ENCODE measurements at places on chromosomes 2 and 18. TPM values are rescaled to one million over a fixed set of nuclear protein-coding genes. Genes with fewer than 3 reads are reported as not detected.

The NGEF gene
- total RNA-seq: 0.14 TPM

The DSC1 gene
- 0.33 TPM for total RNA-seq

The SPDYA gene
- total RNA-seq: 0.47 TPM

The IL1F10 gene
- total RNA-seq: not detected

The EVA1A gene
- total RNA-seq: 12.7 TPM

The RFTN2 gene
- total RNA-seq: 1.4 TPM

The PSMA8 gene
- 0.66 TPM for total RNA-seq

The LCT gene
- 1.1 TPM for total RNA-seq

The DNAJC5G gene
- total RNA-seq: not detected

DNA sequence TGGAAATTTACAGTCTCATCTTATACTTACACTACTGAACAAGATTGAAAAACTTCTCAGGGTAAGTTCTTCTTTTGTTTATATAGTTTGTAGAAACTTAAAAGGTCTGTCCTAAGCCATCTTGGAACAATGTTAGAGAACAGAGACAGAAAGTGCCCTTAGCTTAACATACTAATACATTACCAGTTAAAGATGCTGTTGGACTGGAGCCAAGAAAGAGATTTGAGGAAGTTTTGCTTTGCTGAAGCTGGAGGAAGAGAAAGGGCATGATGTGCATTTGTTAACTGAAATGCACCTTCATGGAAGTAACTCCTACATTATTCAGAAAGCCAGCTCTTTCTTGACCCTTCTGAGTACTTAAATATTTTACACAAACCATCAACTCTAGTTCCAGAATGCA, 66.5 kb upstream of the TNFRSF11A start:
- no peaks in the 10 kb centered on the region for H3K27me3 ChIP-seq
- H3K27ac ChIP-seq: no peak overlapping the region
- H3K36me3 ChIP-seq: peaks cover 10% of the 10 kb centered on the region

GRCh38 chr2:88197732-88198131, 27.6 kb downstream of the THNSL2 start:
- no peak overlapping the region for H3K4me3 ChIP-seq
- H3K27me3 ChIP-seq: peaks cover 5% of the 10 kb centered on the region
- no peaks in the 10 kb centered on the region for H3K4me1 ChIP-seq
- DNase-seq: no peak
- H3K36me3 ChIP-seq: no peaks in the 10 kb centered on the region
- no peak overlapping the region for H3K27ac ChIP-seq

DNA sequence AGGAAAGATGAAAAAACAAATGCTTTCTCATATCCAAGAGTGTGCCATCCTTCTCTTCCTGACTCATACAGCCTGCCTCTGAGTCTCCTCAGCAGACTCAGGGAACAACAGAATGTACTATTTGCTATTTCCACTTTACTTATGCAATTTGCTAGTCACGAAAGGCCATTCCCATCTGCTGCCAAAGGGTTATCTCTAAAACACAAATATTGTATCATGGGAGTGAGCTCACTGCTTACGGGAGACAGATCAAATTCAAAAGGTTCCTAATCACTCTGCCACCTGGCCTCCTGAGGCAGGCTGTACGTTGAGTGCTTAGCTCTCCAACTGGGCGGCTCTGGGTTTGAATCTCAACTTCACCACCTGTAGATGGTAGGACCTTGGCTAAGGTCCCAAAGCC, 92.0 kb downstream of the GAREM1 start:
- no peaks in the 10 kb centered on the region for H3K4me1 ChIP-seq
- H3K27me3 ChIP-seq: no peaks in the 10 kb centered on the region
- no peak overlapping the region for H3K27ac ChIP-seq
- H3K4me3 ChIP-seq: no peak overlapping the region
- no peaks in the 10 kb centered on the region for H3K36me3 ChIP-seq

GRCh38 chr2:217951521-217952247, 51.1 kb downstream of the TNS1 start:
- no peaks in the 10 kb centered on the region for H3K27me3 ChIP-seq
- DNase-seq: no peak
- H3K4me1 ChIP-seq: no peaks in the 10 kb centered on the region
- no peak overlapping the region for H3K27ac ChIP-seq
- no peak overlapping the region for H3K4me3 ChIP-seq
- no peaks in the 10 kb centered on the region for H3K36me3 ChIP-seq

GRCh38 chr2:128282246-128282975, 36.3 kb downstream of the HS6ST1 start:
- peaks cover 56% of the 10 kb centered on the region for H3K36me3 ChIP-seq
- peaks cover 6% of the 10 kb centered on the region for H3K4me1 ChIP-seq
- no peak for DNase-seq
- no peaks in the 10 kb centered on the region for H3K27me3 ChIP-seq

DNA sequence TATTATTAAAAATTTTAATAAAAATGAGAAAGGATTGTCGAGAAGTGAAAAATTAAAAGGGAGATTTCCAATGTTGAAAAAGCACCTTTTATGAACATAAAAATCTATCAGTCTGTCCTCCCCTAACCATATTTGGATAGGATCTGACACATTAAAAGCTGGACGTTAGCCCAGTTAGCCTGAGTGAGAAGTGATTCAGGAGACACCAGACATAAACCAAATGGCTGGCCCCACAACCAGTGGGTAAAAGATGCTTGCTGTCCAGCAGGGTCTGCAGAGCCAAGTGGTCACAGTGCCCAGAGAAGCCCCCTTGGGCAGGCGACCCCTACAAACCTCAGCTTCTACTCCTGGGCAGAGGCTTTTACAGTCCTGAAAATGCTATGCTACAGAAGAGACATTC, 253.8 kb upstream of the LYPD1 start:
- H3K27me3 ChIP-seq: no peaks in the 10 kb centered on the region
- H3K36me3 ChIP-seq: no peaks in the 10 kb centered on the region
- no peaks in the 10 kb centered on the region for H3K4me1 ChIP-seq
- no peak for DNase-seq
- no peak overlapping the region for H3K4me3 ChIP-seq

DNA sequence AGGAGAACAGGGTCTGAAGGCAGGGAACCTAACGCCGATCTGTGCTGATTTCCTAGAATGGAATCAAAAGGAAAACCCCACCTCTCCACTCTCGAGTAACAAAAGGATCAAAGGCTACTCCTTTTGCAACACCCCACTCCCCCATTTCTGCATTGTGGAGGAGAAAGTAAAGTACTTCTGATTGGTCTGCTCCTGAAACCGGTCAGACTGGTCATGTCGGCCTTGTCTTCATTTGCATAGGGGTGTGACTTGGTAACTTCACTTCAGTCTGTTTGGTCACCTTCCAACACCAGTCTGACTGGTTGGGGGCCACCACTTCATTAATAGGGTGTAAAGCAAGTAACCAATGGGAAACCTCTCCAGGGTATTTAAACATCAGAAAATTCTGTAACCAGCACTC, 771.9 kb downstream of the ERBB4 start:
- DNase-seq: no peak
- no peaks in the 10 kb centered on the region for H3K4me1 ChIP-seq
- no peak overlapping the region for H3K4me3 ChIP-seq
- H3K27ac ChIP-seq: no peak overlapping the region
- H3K36me3 ChIP-seq: no peaks in the 10 kb centered on the region
- H3K27me3 ChIP-seq: no peaks in the 10 kb centered on the region

GRCh38 chr2:24592441-24593100, 101.5 kb downstream of the NCOA1 start:
- H3K27ac ChIP-seq: no peak overlapping the region
- H3K36me3 ChIP-seq: peaks cover 5% of the 10 kb centered on the region
- H3K4me3 ChIP-seq: no peak overlapping the region
- H3K4me1 ChIP-seq: no peaks in the 10 kb centered on the region
- no peak for DNase-seq

GRCh38 chr2:103005393-103005792, 243.6 kb downstream of the TMEM182 start:
- no peak for DNase-seq
- H3K4me3 ChIP-seq: no peak overlapping the region
- H3K4me1 ChIP-seq: no peaks in the 10 kb centered on the region
- no peak overlapping the region for H3K27ac ChIP-seq
- no peaks in the 10 kb centered on the region for H3K36me3 ChIP-seq

- no peak for DNase-seq
- no peak overlapping the region for H3K4me3 ChIP-seq
- H3K4me1 ChIP-seq: peaks cover 11% of the 10 kb centered on the region
- no peaks in the 10 kb centered on the region for H3K36me3 ChIP-seq
- no peak overlapping the region for H3K27ac ChIP-seq
Measured at GRCh38 chr2:113258471-113259147, 20.1 kb downstream of the PAX8 start.

GRCh38 chr2:219616550-219616949, 10.9 kb upstream of the SLC4A3 start:
- H3K36me3 ChIP-seq: peaks cover 24% of the 10 kb centered on the region
- H3K27me3 ChIP-seq: no peaks in the 10 kb centered on the region
- no peak for DNase-seq
- no peak overlapping the region for H3K27ac ChIP-seq
- no peak overlapping the region for H3K4me3 ChIP-seq
- peaks cover 40% of the 10 kb centered on the region for H3K4me1 ChIP-seq

DNA sequence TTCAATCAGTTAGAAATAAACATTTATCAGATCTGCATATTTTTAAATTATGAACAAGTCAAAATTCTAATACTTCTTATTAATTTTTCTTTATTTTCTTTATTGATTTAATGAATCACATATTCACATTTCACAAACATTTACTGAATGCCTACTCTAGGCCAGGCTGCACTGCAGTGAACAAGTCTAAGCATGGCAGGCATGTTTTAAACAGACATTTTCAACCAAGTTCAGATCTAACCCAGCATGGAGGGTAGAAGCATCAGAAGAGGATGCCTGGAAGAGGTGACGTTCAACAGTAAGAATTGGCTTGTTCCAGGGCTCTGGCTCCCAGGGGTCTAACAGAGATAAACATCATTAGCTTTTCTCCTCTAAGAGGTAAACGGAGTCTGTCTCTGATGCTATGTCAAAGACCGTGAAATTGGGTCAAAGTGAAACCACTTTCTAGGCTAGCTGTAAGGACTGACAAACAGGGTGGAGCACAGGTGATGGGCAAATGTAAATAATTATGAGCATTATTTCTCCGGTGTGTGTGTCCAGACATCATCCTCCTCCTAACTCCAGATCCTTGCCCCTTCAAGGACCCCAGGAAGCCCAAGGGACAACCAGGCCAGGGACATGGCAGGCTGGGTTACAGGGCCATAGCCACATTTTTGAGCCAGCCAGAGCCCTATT, 50.6 kb downstream of the UNC50 start:
- H3K36me3 ChIP-seq: no peaks in the 10 kb centered on the region
- peak overlapping the region; percentile 69 for H3K27ac ChIP-seq
- no peak for DNase-seq
- H3K4me1 ChIP-seq: peaks cover 24% of the 10 kb centered on the region

DNA sequence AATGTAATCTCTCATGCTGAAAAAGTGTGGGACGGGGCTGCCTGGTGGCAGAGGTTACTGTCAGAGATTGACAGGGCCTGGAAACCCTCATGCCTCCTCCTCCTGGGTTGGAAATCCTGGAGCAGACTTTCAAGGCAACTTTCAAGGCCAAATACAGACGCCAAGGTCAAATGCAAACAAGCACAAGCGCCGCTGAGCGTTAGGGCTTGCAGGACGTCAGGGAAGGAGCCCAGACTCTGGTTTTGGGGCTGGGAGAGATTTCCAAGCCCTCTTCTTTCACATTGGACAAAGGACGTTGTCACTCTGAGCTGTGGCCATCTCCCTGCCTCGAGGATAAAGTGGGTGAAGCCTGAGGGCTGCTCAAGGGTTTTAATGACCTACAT, 120.1 kb downstream of the TWIST2 start:
- H3K27ac ChIP-seq: no peak overlapping the region
- DNase-seq: no peak
- H3K4me1 ChIP-seq: no peaks in the 10 kb centered on the region
- peaks cover 4% of the 10 kb centered on the region for H3K27me3 ChIP-seq
- H3K36me3 ChIP-seq: no peaks in the 10 kb centered on the region

DNA sequence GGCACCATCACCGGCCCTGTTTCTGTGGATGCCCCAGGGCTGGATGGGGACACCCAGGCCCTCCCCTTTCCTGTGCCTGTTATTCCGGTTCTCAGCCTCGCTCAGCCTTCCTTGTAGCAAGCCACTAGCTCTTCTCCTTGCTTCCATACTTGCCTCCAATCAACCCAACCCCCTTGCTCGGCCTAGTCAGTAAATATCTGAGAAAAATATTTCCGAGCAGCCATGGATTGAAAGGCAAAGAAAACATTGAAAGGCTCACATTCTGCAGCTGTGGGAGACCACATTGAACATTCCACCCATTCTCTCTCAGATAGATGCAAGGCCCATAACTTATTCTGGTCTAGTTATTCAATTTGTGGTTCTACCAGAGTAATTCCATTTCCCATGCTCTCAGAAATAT, 114.9 kb downstream of the SPP2 start:
- DNase-seq: no peak
- no peaks in the 10 kb centered on the region for H3K27me3 ChIP-seq
- H3K27ac ChIP-seq: no peak overlapping the region
- H3K4me1 ChIP-seq: peaks cover 4% of the 10 kb centered on the region

- no peak overlapping the region for H3K27ac ChIP-seq
- no peaks in the 10 kb centered on the region for H3K27me3 ChIP-seq
- no peak overlapping the region for H3K4me3 ChIP-seq
- no peak for DNase-seq
- H3K4me1 ChIP-seq: no peaks in the 10 kb centered on the region
- H3K36me3 ChIP-seq: no peaks in the 10 kb centered on the region
Measured at GRCh38 chr2:12430407-12431133, 286.2 kb upstream of the TRIB2 start.

- DNase-seq: no peak
- H3K4me1 ChIP-seq: no peaks in the 10 kb centered on the region
- no peak overlapping the region for H3K27ac ChIP-seq
- no peaks in the 10 kb centered on the region for H3K36me3 ChIP-seq
- H3K27me3 ChIP-seq: no peaks in the 10 kb centered on the region
- no peak overlapping the region for H3K4me3 ChIP-seq
Measured at GRCh38 chr2:30351116-30351515, 95.9 kb upstream of the LCLAT1 start.

DNA sequence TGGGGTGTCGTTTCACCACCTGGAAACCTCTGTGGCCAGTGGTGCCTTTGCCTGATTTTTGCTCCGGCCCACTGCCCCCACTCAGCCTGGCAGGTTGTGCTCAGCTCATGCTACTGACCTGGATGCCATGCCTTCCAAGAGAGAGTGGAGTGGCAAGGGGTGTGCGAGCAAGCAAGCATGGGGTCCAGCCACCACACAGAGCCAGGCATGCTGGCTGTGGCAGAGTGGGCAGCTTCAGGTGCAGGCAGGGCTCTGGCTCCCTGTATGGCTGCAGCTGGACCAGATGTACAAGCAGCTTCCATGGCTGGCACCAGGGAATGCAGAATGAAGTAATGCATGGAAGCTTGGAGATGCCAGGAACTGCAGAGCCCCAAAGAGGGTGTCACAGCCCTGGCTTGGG, 620.5 kb upstream of the SETBP1 start:
- no peaks in the 10 kb centered on the region for H3K27me3 ChIP-seq
- no peaks in the 10 kb centered on the region for H3K36me3 ChIP-seq
- no peak overlapping the region for H3K27ac ChIP-seq
- no peak overlapping the region for H3K4me3 ChIP-seq
- H3K4me1 ChIP-seq: no peaks in the 10 kb centered on the region

DNA sequence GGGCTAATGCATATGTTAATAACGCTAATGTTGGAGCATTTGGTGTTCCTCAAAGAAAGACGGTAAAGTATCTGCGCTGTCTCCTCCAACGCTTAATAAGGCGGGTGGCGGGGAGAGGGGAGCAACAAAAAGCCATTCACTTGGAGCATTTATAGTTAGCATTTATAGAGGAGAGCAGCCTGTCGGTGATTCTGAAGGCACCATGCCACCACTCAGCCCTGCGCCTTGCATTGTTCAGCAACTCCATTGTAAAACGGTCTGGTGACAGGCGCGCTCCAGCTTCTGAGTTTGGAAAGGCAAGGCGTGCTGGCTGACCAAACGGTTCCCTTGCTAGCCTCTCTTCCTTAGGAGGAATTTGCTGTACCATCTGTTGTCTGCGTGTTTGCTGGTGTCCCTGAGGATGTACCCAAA, 83.9 kb downstream of the LYPD1 start:
- no peak overlapping the region for H3K4me3 ChIP-seq
- no peaks in the 10 kb centered on the region for H3K36me3 ChIP-seq
- no peak for DNase-seq
